ENCODE measurements at places on chromosomes 2 and 18.

DNA sequence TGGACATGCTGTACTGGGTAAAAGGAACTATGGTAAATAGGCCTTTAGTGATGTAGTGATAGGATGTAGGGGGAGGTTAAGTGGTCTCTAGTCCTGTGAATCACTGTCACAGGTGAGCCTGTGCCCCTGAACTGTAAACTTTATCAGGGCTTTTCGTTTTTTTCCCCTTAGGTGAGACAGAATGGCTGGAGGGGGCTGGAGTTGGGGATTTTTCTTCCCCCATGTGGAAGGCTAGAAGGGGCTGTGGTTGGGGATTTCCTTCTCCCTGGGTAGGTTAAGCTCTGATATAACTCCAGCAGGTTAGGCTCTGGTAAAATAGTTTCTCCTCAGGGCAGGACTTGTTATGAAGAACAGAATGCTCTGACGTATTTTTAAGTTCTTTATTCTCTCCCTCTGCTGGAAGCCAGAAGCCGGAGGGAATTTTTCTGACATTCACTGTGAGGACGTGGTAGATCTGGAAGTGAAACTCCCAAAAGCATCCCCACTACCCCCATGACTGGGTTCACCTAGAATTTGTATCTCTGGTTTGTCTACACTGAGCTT, 28.5 kb downstream of the PIKFYVE start:
- DNase-seq = no peak

DNA sequence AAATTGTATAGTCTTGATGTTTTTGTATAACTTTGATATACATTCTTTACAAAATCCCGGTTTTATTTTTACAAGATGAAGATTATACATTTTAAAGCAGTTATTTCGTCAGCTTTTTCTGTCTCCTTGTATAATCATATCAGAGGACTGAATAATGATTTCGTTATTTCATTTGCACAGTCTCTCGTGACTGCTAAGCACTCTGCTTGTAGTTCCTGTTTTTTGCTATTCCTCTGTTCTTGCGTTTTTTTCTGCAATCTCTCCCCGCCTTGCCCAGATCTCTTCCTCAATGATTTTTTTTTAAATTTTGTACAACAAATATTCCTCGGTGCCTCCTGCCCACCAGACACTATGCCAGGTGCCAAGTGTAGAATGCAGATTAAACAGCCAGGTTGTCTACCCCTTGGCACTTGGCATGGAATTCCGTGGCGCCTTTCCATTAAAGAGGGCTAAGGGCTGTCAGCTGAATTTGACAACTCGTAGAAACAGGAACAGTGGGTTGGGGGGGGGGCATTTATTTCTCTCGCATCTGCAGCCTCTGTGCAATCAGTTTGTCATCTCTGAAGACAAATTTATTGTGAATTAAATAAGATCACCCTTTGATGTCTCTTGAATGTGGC, 69.6 kb downstream of the KLHL29 start:
- DNase-seq = no peak

DNA sequence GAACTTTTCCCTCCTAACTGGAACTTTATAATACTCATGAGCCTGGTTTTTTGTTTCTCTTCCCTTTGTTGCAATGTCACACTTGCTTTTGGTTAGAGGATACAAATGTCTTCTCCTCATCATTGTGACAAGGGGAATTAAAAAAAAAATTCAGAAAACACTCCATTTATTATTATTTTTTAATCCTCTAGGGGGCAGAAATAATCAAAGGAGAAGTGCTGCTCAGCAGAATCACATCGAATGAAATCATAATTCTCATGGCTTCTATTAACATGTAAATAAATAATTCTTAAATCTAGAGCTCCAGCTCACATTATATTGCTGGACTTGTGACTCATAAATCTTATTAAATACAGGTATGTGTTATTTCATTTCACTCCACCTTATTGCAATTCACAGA, 273.8 kb downstream of the TRIB2 start:
- no peak for DNase-seq

- no peak for DNase-seq
Measured at GRCh38 chr2:30031184-30031583, 109.8 kb upstream of the ALK start.

DNA sequence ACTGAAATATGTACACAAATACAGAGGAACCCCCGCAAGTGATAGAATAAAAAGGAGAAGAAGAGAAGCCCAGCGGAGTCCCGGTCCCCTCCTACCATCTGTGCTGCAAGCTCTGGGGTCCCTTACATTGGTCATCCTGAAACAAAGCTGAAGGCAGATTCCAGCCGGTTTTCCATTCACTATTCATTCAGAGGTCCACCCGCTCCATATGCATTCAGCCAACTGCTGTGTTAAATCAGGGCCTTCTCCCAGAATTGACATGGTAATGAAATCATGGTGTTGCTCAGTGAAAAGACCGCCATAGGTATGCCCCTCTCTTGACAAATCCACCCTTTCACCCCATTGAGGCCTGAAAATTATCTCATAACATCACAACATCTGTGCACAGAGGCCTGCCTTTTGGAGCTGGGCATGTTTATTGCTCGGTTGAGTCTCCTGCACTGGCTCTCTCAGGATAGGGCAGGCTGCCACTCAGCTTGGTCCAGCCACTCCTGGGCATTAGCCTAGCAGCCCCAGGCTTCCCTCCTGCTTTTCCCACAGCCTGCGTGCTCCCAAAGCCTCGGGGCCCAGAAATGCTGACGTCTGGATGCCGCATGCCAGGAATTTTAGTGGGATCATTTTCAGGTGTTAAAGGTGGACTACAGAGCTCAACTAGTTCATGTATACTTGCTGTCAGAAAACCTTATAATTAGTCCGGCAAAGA, 39.3 kb upstream of the ID2 start:
- no peak for DNase-seq

DNA sequence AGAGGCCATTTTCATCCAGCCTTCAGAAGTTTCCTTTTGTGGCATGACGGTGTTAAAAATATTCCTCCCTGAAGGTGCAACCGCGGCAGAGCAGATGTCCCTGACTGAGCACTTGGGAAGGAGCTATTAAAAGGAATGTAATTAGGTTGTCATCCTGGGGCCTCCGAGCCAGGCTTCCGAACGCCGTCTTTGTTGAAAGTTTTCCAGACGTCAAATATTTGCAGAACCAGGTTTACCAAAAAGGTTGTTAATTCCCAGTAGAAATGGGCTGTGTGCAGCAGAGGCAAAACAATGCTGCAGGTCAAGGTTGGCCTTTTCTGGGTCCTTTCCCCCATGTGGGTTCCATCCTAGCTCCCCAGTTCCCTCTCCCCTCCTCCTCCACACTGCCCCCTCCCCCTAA, 110.0 kb upstream of the STPG4 start:
- DNase-seq = no peak

DNA sequence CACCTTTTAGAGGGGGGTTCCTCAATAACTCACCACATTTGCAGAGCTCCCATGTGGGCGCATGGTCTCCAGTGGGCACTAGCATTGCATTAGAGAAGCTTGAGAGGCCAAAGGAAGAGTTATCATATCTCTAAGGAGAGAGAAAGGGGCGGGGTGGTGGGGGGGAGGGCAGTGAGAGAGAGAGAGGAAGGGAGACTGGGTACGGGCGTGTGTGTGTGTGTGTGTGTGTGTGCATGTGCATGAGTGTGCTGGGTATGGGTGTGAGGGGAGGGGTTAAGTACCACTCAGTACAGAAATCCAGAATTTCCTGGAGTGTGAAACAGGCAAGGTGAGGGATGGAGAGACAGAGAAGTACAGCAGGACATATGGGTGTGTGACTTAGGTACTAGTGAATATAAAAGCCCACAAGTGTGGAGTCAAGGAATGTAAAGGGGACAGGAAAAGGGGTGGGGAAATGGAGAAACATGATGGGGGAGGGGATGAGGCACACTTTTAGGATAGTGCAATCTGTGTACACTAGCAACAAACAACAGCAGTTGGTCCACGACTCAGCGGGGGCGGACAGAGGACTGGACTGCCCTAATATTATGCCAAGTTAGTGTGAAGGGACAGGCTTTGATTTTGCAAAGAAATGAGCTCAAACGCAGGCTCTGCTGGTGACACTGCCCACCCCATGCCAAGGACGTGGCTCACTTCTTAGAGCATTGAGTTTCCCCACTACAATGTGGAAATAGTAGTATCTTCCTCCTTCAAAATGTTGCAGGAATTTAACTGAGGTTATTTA, 91.3 kb downstream of the SPRED2 start:
- no peak for DNase-seq

DNA sequence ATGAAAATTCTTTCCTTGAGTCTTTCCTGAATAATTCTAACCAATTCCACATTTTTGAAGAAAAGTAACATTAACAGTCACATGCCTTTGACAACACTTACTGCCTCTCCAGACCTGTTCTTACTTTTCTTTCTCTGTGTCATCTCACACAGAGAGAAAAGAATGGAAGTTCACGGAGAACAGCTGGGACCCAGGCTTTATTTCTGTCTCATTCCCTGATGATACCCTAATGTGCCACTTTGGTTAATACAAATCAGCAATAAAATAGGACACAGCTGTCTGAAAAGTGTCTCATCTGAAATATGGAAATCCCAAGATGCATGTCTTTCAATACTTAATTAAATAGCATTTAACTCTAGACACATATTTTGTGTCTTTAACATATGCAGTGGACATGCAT, 42.1 kb upstream of the RAB27B start:
- no peak for DNase-seq

DNA sequence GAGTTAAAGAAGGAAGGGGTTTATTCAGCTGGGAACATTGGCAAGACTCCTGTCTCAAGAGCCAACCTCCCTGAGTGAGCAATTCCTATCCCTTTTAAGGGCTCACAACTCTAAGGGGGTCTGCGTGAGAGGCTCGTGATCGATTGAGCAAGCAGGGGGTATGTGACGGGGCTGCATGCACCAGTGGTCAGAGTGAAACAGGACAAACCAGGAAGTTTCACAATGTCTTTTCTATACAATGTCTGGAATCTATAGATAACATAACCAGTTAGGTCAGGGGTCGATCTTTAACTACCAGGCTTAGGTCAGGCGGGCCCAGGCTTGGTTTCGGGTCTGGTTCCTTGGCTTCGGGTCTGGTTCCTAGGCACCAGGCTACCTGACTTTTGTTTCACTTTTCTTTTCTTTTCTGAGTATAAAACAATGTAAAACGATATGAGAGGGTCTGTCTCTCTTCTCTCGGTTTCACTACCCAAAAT, 30.1 kb upstream of the LIPG start:
- DNase-seq = no peak

- no peak for DNase-seq
Measured at GRCh38 chr2:119482481-119483394, 41.5 kb downstream of the SCTR start.

DNA sequence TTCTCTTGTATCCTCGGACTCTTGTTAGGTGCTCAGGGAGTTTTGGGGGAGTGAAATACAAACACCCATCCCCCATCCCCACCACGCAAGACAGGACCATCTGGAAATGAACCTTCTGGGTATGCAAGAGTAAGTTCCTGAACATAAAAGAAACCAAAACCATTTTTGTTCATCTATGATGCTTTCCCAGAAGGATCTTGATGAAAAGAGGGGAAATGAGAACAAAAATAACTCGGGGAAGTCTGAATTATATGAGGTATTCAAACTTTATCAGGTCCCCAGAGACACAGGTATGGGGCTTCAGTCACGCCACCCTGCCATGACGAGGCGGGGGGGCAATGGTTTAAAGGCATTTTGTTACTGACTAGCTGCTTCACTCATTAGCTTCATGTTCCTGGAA, 68.6 kb upstream of the DNMT3A start:
- no peak for DNase-seq

DNA sequence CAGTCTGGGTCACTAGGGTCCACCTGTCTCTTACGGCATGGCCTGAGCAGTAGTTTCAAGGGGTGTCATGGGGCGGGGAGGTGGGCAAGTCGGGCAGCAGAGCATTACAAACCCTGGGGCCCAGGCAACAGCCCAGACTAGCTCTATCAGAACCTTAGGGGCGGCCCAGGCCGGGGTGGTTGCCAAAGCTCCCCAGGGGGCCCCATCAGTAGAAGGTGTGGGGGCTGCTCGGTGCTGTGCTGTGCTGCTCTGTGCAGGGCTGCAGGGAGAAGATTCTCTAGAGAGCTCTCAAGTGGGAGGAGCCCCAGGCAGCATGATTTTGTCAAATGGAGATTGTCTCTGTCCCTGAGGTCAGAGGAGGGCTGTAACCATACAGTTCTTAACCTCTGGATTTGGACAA, 36.4 kb upstream of the SLC14A1 start:
- no peak for DNase-seq

DNA sequence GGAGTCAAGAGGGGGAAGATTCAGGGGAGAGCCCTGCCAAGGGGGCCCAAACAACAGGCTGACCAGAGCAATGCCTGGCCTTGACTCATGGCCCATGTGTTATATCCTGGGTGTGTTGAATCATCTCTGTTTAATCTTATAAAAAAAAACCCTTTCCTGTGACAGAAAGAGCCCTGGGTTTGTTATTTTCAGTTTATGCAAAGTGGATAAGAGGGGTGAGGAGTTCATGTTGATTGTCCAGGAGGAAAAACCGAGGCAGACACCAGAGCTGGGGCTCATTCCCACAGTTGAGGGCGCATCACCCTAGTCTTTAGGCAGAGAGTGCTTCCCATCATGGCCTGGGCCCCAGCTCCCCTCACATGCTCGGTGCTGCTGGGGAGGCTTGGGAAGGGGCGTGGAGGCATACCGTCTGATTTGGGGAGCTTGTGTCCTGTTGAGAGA, 30.9 kb upstream of the IL37 start:
- DNase-seq = no peak

Data from NCI-H1417 (cell line).